H9 (cell line): ENCODE measurements at places on chromosomes 3 and 15.

- no peaks in the 10 kb centered on the region for H3K36me3 ChIP-seq
- no peaks in the 10 kb centered on the region for H3K4me1 ChIP-seq
- H3K27me3 ChIP-seq, result no peaks in the 10 kb centered on the region
- no peak overlapping the region for H3K4me3 ChIP-seq
- H3K27ac ChIP-seq, result no peak overlapping the region
These were observed 16.4 kb upstream of the PRR20G start for GRCh38 chr3:127304121-127304744.

- no peak for DNase-seq
- H3K27ac ChIP-seq, result no peak overlapping the region
- H3K27me3 ChIP-seq, result no peaks in the 10 kb centered on the region
- no peaks in the 10 kb centered on the region for H3K4me1 ChIP-seq
These were observed 9.9 kb upstream of the ARHGEF3 start for GRCh38 chr3:56811546-56812202.

DNA sequence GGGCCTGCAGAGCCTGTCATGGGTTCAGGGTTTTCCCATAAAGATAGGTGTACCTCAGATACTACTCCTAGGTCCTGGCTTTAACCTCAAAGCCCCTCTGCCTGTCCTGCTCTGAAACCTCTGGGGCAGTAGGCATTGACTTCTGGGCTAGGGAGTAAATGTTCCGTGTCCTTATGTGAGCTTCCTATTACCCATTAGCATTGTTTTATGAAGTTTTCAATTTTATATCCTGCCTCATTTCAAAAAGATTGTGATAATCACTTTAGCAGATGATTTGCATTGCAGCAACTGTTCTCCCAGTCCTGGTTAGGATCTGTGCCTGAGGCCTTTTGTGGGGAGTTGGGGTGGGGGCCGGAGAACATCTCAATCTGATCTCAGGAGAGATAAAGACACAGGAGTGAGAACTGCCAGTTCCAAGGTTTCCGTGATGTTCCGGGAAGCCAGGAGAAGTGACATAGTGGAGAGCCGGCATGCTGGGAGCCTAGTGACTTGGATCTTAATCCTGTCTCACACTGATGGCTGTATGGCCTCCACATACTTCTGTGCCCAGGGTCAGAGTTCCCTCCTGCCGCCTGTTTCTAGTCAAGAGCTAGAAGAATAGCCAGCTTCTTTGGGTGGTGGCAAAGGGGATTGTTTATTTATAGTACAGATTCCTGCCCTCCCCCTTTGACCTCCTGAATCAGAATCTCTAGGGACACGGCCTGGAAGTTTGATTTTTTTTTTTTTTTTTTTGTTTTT lies 10.6 kb downstream of the TPM1 start:
- H3K36me3 ChIP-seq, result peaks cover 22% of the 10 kb centered on the region
- H3K4me1 ChIP-seq, result no peaks in the 10 kb centered on the region; the same call in 1 of the 2 replicates
- no peak for DNase-seq
- no peaks in the 10 kb centered on the region for H3K27me3 ChIP-seq

DNA sequence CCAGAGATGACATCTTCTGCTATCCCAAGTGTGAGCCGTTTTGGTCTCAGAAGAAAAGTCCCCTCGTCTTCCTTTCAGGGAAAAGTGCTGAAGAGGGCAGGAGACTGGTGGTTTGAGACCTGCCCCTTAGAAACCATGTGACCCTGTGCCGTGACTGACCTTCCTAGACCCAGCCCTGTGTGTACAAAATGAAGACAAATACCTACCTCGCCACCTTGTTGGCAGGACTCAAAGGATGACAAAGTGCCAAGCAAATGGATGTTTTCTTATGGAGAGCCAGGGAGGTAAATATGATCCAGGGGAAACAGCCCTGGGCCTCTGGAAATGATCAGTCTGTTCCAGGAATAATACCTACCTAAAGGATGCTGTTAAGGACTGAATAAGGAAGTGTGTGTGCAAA lies 41.3 kb downstream of the FAM174B start:
- no peak for DNase-seq
- H3K27me3 ChIP-seq, result no peaks in the 10 kb centered on the region
- peaks cover 20% of the 10 kb centered on the region for H3K36me3 ChIP-seq
- H3K4me3 ChIP-seq, result no peak overlapping the region
- no peak overlapping the region for H3K27ac ChIP-seq

- H3K36me3 ChIP-seq, result no peaks in the 10 kb centered on the region
- peak; percentile 70 for DNase-seq
- no peaks in the 10 kb centered on the region; the same call in 1 of the 2 replicates for H3K27me3 ChIP-seq
- peaks cover 3% of the 10 kb centered on the region; the same call in 1 of the 2 replicates for H3K4me1 ChIP-seq
- no peak overlapping the region for H3K27ac ChIP-seq
These were observed 2.7 kb downstream of the ADAMTS7 start for GRCh38 chr15:78808550-78808949.

DNA sequence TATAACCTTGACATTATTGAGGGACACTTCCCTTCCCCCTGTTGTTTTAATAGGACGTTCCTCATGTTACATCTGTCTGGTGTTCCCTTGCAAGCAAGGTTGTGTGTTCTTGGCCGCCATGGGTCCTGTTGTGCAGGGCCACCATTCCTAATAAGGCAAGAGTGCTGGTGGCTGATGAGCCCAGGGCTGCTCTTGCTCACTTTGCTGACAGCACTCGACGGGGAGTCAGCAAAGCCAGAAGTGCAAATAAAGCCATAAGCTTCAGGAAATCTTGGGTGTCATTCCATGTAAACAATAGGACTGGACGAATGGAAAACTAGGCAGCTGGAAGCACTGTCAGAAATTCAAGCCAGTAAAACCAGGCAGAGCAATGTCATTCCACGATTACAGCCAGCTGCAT lies 75.8 kb downstream of the SQOR start:
- DNase-seq, result no peak
- H3K4me1 ChIP-seq, result no peaks in the 10 kb centered on the region; the same call in 1 of the 2 replicates
- H3K4me3 ChIP-seq, result no peak overlapping the region
- no peaks in the 10 kb centered on the region for H3K27me3 ChIP-seq

- no peak overlapping the region for H3K27ac ChIP-seq
- DNase-seq, result peak; percentile 82
- no peaks in the 10 kb centered on the region; the same call in 2 of the 3 replicates for H3K36me3 ChIP-seq
- peak overlapping the region; percentile 85 for H3K4me3 ChIP-seq
These were observed 1.2 kb downstream of the RGMA start for GRCh38 chr15:93087825-93088199.

DNA sequence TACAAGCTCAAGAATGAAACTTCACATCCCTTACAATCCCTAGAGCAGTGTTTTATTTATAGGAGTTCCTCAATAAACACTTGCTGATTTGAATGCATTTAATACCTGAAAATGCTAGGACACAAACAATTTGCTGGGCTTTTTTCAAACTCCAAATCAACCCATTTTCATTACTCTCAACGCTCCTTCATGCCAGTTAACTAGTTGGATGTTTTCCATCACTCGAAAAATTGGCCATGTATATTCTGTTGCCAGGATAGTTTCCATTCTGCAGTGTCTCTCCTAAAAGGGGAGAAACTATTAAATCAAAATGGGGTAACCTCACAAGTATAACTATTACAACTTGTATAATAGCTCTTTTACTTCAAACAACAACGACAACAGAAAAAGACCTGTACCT lies 1.2 kb downstream of the GBE1 start:
- H3K27ac ChIP-seq, result no peak overlapping the region
- H3K27me3 ChIP-seq, result no peaks in the 10 kb centered on the region
- no peaks in the 10 kb centered on the region for H3K4me1 ChIP-seq
- DNase-seq, result no peak
- H3K4me3 ChIP-seq, result peak overlapping the region; percentile 91; the same call in 2 of the 3 replicates

DNA sequence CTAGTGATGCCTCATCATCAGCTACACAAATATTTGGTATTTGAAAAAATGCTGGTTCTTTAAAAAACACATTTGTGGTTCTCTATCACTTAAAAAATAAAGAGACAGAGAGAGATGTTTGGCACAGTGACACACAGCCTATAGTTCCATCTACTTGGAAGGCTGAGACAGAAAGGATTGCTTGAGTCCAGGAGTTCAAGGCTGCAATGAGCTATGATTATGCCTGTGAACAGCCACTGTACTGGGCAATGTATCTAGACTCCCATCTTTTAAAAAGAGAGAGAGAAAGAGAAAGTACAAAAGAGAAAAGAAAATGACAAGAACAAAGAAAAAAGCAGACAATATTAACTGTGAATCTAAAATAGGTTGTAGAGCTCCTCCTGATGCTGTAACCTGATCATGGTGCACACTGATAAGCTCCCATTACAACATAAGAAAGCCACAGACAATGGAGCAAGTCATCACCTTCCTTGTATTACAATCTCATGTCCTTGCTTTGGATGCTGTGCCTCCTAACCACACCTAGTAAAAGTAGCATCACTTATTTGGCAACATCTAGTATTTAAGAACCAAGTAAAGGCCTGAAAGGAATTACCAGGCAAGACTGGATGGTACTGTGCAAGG lies 31.7 kb upstream of the MAP4 start:
- no peak overlapping the region for H3K27ac ChIP-seq
- H3K27me3 ChIP-seq, result no peaks in the 10 kb centered on the region
- DNase-seq, result no peak
- H3K4me3 ChIP-seq, result no peak overlapping the region

DNA sequence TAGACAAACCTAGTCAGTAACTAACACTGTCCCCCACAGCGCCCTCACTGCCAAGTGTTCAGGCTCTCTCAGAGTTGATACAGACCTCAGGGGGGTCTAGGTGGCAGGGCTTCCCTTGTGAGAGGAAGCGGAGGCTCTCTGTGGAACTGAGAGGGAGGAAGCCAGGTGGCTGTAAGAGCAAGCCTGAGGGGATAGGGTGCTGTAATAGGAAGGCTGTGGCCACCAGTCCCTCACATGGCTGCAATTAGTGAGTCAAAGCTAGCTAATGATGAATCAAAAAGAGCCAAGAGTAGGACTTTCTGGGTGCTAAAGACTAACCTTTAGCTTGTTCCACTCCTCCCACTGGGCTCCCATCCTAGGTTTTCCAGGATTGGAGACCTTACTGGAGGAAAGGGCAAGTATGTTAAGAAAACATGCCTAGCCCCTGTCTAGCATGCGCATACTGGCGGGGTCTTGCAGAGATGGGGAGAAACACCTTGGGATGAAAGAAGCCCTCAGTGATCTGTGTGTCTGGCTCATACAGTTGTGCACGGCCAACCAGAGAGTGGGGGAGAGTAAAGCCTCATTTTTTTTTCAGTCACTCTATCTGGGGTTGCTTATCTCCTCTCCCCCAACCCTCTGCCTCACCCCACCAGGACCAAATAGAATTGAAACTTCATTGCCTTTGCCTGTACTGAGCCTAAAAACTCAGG lies 13.3 kb upstream of the SOX2 start:
- peaks cover 6% of the 10 kb centered on the region; the same call in 1 of the 2 replicates for H3K4me1 ChIP-seq
- H3K27me3 ChIP-seq, result peaks cover 16% of the 10 kb centered on the region; the same call in 1 of the 2 replicates

GRCh38 chr3:27728195-27729087 lies 6.3 kb upstream of the EOMES start:
- peaks cover 87% of the 10 kb centered on the region for H3K27me3 ChIP-seq
- DNase-seq, result peak; percentile 93
- no peaks in the 10 kb centered on the region for H3K36me3 ChIP-seq
- H3K4me1 ChIP-seq, result peaks cover 2% of the 10 kb centered on the region; the same call in 1 of the 2 replicates

DNA sequence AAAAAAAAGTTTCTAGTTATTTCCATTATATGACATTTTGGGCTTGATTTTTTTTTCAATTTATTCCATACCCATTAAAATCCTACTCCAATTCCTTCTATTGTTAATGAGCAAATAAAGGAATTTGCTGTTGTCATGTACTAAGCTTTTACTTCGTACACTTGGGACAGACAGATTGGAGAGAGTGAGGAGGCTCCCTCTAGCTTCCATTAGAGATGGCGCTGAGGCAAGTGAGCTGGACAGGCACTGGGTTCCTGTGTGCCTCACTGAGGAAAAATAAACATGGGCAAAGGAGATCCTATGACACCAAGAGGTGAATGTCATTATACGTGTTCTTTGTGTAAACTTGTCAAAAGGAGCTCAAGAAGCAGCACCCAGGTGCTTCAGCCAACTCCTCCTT lies 441.1 kb upstream of the MDFIC2 start:
- no peaks in the 10 kb centered on the region for H3K27me3 ChIP-seq
- no peak overlapping the region for H3K27ac ChIP-seq
- DNase-seq, result peak; percentile 31
- no peaks in the 10 kb centered on the region for H3K36me3 ChIP-seq
- no peak overlapping the region for H3K4me3 ChIP-seq

DNA sequence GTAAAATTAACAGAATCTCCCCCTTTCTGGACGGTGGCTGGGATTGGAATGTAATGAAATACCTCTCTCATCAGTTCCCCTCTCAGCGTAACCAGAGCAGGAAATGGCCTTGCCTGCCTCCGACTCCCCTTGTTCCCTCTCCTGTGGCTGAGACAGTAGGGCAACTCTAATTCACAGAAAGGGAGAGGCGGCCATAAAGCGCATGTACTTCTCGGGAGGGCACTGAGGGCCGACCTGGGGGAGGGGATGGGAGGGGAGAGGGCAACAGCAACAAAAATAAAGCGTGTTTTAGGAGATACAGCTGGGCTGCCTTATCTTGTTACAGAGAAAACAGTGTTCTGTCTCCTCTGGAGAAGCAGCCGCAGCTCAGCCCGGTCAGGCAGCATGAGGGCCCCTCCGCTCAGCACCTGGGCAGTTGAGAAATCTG lies 783.3 kb upstream of the ARRDC4 start:
- DNase-seq, result peak; percentile 57
- H3K4me3 ChIP-seq, result no peak overlapping the region
- no peaks in the 10 kb centered on the region for H3K27me3 ChIP-seq
- no peaks in the 10 kb centered on the region for H3K36me3 ChIP-seq
- H3K27ac ChIP-seq, result no peak overlapping the region
- H3K4me1 ChIP-seq, result peaks cover 2% of the 10 kb centered on the region; the same call in 1 of the 2 replicates

DNA sequence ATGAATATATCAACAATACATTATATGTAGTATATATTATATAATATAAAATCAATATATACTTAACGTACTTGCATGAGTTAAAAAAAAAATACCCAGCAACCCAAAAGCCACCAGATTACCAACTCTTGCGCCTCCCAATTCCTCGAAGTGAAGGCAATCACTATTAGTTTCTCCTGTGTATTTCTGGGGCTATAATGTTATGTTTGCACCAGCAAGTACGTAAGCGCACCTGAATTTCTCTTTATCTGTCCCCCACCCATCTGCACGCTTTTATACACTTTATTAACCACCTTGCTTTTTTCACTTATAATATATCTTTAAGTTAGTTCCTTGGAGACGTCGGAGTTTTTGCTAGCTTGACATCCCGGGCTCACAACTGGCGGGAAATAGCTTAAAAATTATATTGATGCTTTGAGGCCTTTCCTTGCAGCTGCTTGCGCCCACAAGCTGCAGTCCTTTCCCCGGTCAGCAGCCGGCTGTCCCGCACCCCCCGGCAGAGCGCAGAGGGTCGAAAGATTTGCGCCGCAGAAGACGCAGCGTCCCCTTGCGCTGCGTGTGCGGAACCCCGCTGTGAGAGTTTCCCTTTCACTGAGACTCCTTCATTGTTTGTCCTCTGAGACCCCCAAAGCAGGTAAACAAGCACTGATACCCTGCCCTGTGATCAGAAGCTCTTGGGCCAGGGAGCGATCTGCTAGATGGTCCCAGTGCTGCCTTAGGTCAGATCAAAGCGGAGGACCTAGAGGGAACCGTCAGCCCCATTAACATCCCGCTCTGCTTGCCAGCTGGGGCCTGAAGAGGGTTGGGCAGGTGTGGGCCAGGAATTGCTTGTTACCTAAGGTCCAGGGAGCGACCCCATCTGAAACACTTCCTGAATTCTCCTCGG lies 8.9 kb upstream of the EOMES start:
- no peak overlapping the region for H3K27ac ChIP-seq
- no peak overlapping the region for H3K4me3 ChIP-seq
- H3K36me3 ChIP-seq, result no peaks in the 10 kb centered on the region
- peak; percentile 65 for DNase-seq
- peaks cover 62% of the 10 kb centered on the region for H3K27me3 ChIP-seq
